HFFc6 (cell line): ENCODE measurements at places on chromosomes 1 and 21. TPM values are rescaled to one million over a fixed set of nuclear protein-coding genes. Genes with fewer than 3 reads are reported as not detected.

DNA sequence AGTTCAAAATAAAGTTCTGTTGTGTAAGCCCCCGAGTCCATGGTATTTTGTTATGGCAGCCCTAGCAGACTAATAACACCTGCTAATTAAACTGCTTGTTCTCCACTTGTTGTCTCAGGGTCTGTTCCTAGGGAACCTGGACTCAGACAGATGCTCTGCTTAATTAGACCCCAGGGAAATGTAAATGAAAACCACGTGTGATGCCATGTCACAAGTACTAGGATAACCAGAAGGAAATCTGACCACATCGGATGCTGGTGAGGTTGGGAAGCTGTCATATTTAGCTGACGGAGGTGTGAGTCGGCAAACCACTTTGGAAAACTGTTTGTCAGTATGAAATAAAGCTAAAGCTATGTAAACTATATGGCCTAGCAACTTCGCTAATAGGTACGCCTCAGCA, 19.6 kb downstream of the EDN2 start:
- no peak overlapping the region for H3K4me3 ChIP-seq
- no peaks in the 10 kb centered on the region for H3K36me3 ChIP-seq
- H3K4me1 ChIP-seq: no peaks in the 10 kb centered on the region
- no peak overlapping the region for H3K27ac ChIP-seq

- H3K4me3 ChIP-seq: no peak overlapping the region
- no peak overlapping the region for H3K27ac ChIP-seq
- H3K36me3 ChIP-seq: peaks cover under 1% of the 10 kb centered on the region; the same call in 1 of the 2 replicates
- no peak for DNase-seq
These were observed 134.4 kb downstream of the SDCCAG8 start for GRCh38 chr1:243390162-243390791.

DNA sequence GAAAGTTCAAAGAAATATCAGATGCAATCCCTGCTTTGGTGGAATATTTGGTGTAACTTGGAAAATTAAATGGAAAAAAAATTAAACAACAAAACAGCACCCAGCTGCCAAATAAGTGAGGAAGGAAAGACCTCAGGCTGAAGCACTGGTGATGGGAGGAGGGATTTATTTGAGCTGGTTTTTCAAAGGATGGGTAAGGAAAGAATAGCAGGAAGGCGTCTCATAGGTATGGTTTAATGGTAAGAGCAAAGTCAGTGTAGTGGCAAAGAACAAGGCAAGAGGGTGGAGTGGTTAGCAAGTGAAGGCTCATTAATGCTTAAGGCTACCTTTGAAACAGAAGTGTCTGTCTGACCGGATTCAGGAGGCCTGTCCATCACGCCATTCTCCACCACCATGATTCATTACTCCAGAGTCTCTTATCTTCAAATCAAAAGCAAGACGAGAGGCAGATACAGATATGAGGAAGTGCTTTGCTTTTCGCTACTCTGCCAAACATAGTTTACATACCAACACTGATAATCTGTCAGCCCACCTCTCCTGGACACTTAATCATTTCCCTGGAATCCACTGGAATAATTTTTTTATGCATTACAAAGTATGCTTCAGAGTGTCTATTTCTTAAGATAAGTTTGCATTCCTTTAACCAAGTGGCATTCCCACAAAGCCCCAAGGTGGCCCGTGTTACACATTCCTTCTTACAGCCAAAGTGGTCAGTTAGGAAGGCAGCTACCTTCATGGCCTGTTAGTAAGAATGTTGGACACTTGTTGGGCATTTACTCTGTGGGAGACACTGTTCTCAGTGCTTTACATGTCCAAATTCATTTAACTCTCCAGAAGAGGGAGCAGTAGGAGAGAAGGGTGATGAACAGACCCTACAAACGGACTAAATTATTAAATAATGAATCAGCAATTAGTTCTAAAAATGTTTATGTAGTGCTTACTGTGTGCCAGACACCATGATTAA, 146.6 kb downstream of the ROR1 start:
- peaks cover 39% of the 10 kb centered on the region for H3K4me1 ChIP-seq
- H3K36me3 ChIP-seq: peaks cover 6% of the 10 kb centered on the region; the same call in 1 of the 2 replicates
- peak; percentile 95 for DNase-seq
- peak overlapping the region; percentile 71 for H3K27ac ChIP-seq
- peak overlapping the region; percentile 53 for H3K4me3 ChIP-seq

DNA sequence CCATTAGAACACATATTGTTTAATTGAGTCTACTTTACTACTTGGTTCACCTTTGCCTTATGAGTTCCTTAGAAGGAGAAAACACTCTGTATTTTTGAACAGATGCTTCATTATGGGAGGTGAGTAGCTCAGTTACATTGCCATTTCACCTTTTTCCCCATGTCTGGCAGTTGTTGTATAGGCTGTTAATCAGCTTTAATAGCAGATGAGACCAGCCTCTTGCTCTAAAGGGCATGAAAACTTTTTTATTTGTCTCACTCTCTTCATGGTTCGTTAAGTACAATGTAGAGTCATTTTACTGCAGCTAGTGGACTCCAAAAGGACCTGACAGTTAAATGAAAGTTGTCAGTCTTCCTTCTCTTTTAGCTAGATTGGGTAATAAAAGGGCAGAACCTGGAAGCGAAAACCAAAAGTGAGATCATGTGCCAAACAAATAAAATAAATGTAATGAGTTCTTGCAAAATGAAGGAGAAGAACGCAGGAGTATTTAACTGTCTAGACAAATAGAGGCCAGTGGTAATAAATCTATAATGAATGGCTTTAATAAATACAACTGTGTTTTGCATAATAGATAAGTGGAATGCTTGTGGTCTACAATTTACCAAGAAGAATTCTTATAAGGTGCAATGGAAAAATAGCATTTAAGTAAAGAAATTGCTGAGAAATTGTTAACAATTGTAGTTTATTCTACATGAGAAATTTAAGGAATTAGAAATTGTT, 180.0 kb upstream of the NEGR1 start:
- no peak overlapping the region for H3K27ac ChIP-seq
- no peaks in the 10 kb centered on the region for H3K4me1 ChIP-seq

DNA sequence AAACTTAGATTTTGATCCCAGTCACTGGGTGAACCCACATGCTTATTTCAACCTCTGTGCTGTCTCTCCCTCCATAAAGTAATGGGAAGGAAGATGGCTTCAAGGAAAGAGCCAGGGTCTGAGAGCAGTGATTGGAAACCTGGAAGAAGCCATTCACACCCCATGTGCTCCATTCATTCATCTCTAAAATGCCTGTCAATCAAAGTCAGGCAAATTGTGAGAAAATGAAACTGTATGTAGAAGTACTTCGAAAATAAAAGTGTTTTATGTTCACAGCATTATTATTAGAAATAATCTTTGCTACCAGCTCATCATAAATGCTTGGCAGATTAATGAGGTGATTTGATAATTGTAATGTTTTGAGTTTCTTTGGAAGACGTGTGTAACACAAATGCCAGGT, 61.0 kb downstream of the ACP6 start:
- H3K27me3 ChIP-seq: no peaks in the 10 kb centered on the region; the same call in 1 of the 2 replicates
- H3K4me3 ChIP-seq: no peak overlapping the region
- H3K4me1 ChIP-seq: no peaks in the 10 kb centered on the region; the same call in 1 of the 2 replicates

- peaks cover 10% of the 10 kb centered on the region for H3K27me3 ChIP-seq
- peak overlapping the region; percentile 96 for H3K4me3 ChIP-seq
- peak; percentile 81 for DNase-seq
- peak overlapping the region; percentile 99 for H3K27ac ChIP-seq
- peaks cover 29% of the 10 kb centered on the region for H3K36me3 ChIP-seq
- peaks cover 49% of the 10 kb centered on the region for H3K4me1 ChIP-seq
These were observed 1.7 kb downstream of the PIP5K1A start for GRCh38 chr1:151199873-151200581.

DNA sequence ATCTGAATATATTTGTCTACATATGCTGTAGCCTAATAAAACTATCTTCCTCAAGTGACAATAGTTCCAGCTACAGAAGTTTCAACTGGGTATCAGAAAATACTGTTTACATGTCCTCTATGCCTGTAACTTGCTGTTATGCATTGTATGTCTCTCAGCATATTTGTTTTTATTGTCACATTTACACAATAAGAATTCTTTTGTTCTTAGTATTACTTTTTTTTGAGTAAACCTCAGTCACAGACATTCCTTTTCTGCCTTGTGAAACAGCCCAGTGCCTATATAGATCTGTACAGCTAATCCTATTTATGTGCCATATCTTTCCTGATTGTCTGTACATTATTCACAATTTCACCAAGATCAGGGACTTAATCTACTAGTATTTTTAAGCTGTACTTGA, 565.2 kb downstream of the NEGR1 start:
- H3K27ac ChIP-seq: no peak overlapping the region
- H3K36me3 ChIP-seq: peaks cover 18% of the 10 kb centered on the region
- DNase-seq: no peak
- no peak overlapping the region for H3K4me3 ChIP-seq
- H3K27me3 ChIP-seq: no peaks in the 10 kb centered on the region

GRCh38 chr1:169890761-169891538, 2.7 kb downstream of the SCYL3 start:
- H3K36me3 ChIP-seq: peaks cover 9% of the 10 kb centered on the region; the same call in 1 of the 2 replicates
- H3K27me3 ChIP-seq: peaks cover 1% of the 10 kb centered on the region; the same call in 1 of the 2 replicates
- no peak for DNase-seq
- peak overlapping the region; percentile 69 for H3K27ac ChIP-seq
- H3K4me3 ChIP-seq: peak overlapping the region; percentile 21

- H3K27me3 ChIP-seq: no peaks in the 10 kb centered on the region; the same call in 1 of the 2 replicates
- peaks cover 52% of the 10 kb centered on the region for H3K4me1 ChIP-seq
- peak overlapping the region; percentile 94 for H3K4me3 ChIP-seq
These were observed 1.1 kb downstream of the LRRC8C start for GRCh38 chr1:89633800-89634625.

GJA4 gene
- total RNA-seq: not detected in 3 replicates

TMEM35B gene
- 20.3 to 27.7 TPM (median 23.0 TPM) in 3 replicates for total RNA-seq

BCAN gene
- total RNA-seq: not detected in 3 replicates

CEP85 gene
- total RNA-seq: 4.9 to 8.1 TPM (median 7.6 TPM) in 3 replicates

LCE2C gene
- total RNA-seq: not detected in 3 replicates

KRTAP19-6 gene
- not detected in 3 replicates for total RNA-seq

ANKRD34A gene
- 8.1 to 13.5 TPM (median 12.3 TPM) in 3 replicates for total RNA-seq

TMPRSS2 gene
- not detected in 3 replicates for total RNA-seq

LRRIQ3 gene
- 0.79 to 1.7 TPM (median 1.0 TPM) in 3 replicates for total RNA-seq

OR2M3 gene
- total RNA-seq: 0.05 TPM in 1 of 3 replicates, not detected in the others
